ENCODE measurements at places on chromosomes 16 and 17.
A peak's percentile ranks its signal among the peaks of the same experiment; 100 is the strongest.

GRCh38 chr16:67411339-67411738 is 4.9 kb downstream of the ZDHHC1 start:
- no peak for DNase-seq

GRCh38 chr16:52562770-52563169 is 15.8 kb upstream of the TOX3 start:
- no peak for DNase-seq

- DNase-seq, result no peak
Observed at GRCh38 chr17:29177541-29177870, 2.7 kb downstream of the MYO18A start.

DNA sequence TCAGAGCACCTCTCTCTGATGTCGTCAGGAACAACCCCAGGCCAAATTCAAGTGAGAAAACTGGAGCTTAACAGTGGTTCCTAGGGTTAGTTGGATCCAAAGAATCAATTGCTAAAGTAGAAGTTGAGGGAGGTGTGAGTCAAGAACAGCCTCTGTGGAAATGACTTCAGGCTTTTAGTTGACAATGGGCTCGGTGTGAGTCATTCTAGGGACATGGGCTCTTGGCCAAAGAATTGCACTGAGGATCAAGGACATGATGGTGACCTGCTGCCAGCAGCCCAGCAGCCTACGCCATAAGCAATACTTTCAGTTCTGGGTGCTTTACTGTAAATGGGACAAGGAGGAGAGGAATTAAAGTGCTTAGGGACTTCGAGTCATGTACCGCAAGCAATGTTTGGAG is 32.1 kb upstream of the SMURF2 start:
- DNase-seq, result no peak

DNA sequence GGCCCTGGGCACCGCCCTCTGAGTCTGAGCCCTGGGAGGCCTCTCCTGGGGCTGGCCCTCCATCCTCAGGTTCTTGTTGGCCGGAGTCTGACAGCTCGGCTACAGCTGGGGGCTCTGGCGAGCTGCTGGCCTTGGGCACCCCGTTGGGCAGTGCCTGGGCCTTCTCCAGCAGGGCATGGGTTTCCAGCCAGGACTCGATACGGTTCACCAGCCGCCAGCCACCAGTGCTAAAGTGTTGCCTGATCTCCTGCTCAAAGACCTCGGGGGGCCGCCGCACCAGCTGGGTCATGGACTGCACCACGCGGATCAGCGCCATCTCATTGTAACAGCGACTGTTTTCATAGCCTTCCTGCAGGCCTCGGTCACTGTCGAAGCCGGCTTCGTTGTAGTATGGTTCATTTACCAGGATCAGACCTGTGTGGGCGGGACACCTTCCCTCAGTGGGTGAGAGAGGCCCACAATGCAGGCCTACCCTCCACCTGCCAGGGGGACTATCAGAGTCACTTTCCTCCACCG is 6.8 kb downstream of the SPHK1 start:
- no peak for DNase-seq

- DNase-seq, result peak; percentile 40
Observed at GRCh38 chr17:21149621-21150020, 22.9 kb downstream of the DHRS7B start.

DNA sequence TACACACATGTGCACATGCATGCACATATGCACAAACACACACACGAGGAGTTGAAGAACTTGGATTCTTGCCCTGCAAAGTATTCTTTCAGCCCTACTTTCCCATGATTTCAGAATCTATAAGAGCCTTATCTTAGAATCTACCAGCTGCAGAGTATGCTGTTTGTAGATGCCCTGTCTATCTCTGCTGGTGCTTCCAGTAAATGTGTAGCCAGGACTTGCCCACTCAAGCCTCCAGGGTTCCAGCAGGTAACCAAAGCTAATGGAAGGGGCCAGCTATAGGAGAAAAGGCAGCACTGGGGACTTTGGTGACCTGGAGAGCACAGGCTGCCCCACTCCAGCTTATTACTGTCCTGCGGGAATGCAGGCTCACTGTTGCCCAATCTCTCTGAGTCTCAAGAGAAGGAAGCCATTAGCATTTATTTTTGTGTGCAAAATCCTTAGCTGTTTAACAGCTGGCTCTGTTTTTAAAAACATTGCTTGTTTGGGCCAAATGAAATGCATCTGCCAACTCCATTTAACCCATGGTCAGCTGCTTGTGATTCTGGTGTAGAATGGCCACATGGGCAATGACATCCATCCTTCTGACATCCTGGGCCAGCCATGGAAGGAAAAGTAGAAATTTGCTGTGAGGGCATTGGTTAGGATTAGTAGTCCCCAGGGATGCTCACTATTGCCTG is 28.6 kb upstream of the XYLT1 start:
- DNase-seq, result no peak

DNA sequence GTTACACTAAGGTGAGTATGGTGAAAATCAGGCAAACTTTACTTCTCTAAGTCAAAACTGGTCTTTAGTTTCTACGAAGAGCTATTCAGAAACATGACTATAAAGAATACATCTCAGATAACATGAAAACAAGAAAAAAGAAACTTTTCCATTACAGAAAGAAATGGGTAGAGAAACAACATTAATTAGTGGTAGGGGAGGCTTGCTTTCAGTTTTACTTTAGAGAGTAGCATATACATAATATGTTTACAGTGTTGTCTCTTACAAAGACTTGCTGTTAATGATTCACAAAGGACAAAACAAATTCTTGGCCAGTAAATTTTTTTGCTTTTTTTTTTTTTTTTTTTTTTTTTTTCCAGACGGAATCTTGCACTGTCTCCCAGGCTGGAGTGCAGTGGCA is 34.2 kb downstream of the CRLF3 start:
- DNase-seq, result no peak
